Stimulated activated naive B cell treated with anti-CD40 and anti-IgM and Interleukin-4, amounts not matched to agents 10 μg/mL and 1 μg/mL and 100 μg/mL, for 72 hours (primary cell): ENCODE measurements at places on chromosomes 5 and 9.

DNA sequence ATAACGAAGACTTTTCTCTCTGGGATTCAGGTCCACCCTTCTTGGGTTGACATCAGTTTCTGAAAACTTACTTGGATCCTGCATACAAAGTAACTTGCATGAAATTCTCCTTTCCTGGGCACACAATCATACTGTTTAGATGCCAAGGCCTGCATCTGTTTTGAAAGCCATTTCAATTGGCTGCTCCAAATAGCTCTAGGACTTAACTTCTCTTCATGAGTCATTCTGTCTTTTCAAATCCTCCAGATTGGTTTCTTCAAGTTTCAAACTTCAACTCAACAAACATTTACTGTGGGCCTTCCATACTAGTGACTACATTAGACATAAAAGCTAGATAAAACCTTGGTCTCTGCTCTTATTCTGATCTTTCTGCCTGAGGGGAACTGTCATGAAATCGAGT, 54.8 kb upstream of the HMHB1 start:
- no peaks in the 10 kb centered on the region for H3K36me3 ChIP-seq
- no peaks in the 10 kb centered on the region for H3K27me3 ChIP-seq
- no peak for DNase-seq
- H3K27ac ChIP-seq = no peak overlapping the region
- no peak overlapping the region for H3K4me3 ChIP-seq
- H3K4me1 ChIP-seq = no peaks in the 10 kb centered on the region

- DNase-seq = no peak
- H3K36me3 ChIP-seq = peaks cover 19% of the 10 kb centered on the region
- H3K27ac ChIP-seq = no peak overlapping the region
- no peaks in the 10 kb centered on the region for H3K4me1 ChIP-seq
- no peaks in the 10 kb centered on the region for H3K27me3 ChIP-seq
Measured at GRCh38 chr5:77424921-77425320, 67.2 kb downstream of the WDR41 start.

GRCh38 chr9:4220346-4220745, 79.5 kb downstream of the GLIS3 start:
- no peak overlapping the region for H3K4me3 ChIP-seq
- no peak for DNase-seq
- no peak overlapping the region for H3K27ac ChIP-seq

DNA sequence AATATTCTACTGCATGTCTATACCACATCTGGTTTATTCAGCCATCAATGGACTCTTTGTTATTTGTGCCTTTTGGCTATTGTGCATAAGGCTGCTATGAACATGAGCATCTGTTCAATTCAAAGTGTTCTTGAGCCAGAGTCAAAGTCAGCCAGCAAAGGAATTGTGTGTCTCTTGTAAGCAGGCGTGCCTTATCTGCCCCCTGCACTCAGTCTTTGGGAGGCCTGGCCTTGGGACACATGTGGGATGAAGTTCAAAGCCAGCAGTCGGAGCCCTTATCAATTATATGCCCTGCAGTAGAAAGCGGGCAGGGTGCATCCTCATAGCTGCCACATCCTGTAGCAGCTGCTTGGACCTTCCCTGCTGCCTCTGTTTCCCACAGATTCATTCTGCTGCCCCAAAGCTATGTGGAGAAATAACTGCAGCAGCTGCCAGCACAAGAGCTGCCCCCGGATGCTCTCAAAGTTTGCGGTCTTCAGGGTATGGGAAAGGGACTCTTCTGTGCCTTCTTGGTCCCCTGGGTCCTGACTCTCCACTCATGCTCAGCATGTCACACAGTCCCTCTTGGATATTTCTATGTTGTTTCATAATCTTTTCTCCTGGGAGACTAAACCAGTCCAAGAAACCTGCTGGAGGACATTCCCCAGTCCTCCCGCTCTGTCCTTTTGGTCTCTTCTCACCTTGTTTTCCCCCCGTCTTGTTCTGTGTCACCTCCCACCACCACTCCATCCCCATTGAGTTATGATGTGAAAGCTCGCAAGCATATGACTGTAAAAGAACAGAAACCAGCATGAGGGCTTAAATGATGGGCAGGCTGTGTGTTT, 35.9 kb downstream of the STOM start:
- no peak overlapping the region for H3K27ac ChIP-seq
- peaks cover 9% of the 10 kb centered on the region for H3K4me1 ChIP-seq
- peaks cover 21% of the 10 kb centered on the region for H3K36me3 ChIP-seq
- DNase-seq = no peak

DNA sequence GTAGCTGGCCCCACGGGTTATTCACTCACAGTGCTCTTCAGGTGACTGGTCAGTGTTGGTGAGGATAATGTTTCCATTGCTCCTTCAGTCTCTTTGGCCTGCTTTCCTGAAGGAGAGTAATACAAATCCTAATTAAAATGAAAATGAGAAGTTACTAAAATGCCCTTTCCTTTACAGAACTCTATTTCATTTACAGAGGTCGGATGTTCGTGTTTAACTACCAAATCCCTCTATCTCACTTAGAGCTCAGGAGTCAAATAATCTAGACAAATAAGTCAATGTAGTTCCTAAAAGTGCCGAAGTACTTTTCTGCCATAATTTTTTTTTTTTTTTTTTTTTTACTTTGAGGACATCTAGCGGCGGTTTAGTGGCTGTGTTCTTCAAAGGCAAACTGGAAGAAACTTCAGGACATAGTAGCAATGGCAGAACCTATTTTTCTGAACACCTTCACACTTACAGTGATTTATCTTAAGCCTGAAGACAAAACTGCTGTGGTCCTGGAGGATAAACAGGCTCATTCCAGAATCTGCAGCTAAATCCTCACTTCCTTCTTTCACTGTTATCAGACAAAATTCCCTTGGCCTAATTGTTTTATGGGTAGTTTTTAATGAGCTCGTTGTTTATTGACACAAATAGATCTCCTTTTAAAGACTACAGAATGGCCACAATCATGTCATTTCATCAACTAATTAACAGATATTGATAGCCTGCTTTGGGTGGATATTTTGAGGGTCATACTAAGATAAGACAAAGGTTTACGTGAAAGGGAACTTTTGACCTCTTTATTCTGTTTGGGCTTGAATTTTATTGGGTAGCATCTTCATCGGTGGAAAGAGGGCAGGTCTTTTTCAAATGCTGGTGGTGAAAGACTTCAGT, 207.6 kb upstream of the DMRTA1 start:
- no peak overlapping the region for H3K4me3 ChIP-seq
- DNase-seq = no peak
- peak overlapping the region; percentile 70 for H3K27ac ChIP-seq

GRCh38 chr5:92518318-92518904, 1062.6 kb downstream of the NR2F1-AS1 start:
- no peaks in the 10 kb centered on the region for H3K4me1 ChIP-seq
- H3K27me3 ChIP-seq = no peaks in the 10 kb centered on the region
- H3K27ac ChIP-seq = no peak overlapping the region
- no peak overlapping the region for H3K4me3 ChIP-seq

GRCh38 chr9:88974641-88975040, 16.6 kb upstream of the S1PR3 start:
- no peak for DNase-seq
- H3K36me3 ChIP-seq = no peaks in the 10 kb centered on the region

GRCh38 chr9:109474170-109474569, 23.9 kb downstream of the PTPN3 start:
- H3K4me3 ChIP-seq = no peak overlapping the region
- peaks cover 19% of the 10 kb centered on the region for H3K4me1 ChIP-seq
- H3K27me3 ChIP-seq = peaks cover 29% of the 10 kb centered on the region
- DNase-seq = no peak

GRCh38 chr9:136306211-136307208, 2.6 kb upstream of the CCDC187 start:
- H3K4me3 ChIP-seq = no peak overlapping the region
- H3K27me3 ChIP-seq = peaks cover 4% of the 10 kb centered on the region
- H3K4me1 ChIP-seq = peaks cover 5% of the 10 kb centered on the region
- H3K36me3 ChIP-seq = no peaks in the 10 kb centered on the region
- peak overlapping the region; percentile 52 for H3K27ac ChIP-seq

DNA sequence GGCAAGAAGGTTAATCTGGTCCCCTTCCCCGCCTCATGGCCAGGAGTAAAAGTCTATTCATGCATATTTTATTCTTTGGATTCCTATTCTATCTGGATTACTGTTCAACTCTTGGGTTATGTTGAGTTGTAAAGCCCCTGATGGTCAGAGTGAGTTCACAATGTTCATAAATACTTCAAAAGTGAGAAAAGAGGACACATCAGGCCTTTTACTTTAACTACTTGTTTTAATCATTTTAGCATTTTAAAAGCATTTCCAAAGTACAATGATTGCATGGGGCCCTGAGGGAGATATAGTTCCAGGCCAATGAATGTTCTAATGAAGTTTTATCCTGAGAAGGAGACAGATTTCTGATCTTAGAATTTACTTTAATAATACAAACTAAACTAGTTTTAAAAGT, 93.9 kb downstream of the BOD1 start:
- H3K27ac ChIP-seq = no peak overlapping the region
- peaks cover 12% of the 10 kb centered on the region for H3K27me3 ChIP-seq
- no peak overlapping the region for H3K4me3 ChIP-seq
- no peaks in the 10 kb centered on the region for H3K4me1 ChIP-seq
- H3K36me3 ChIP-seq = no peaks in the 10 kb centered on the region

- no peak overlapping the region for H3K27ac ChIP-seq
- no peak overlapping the region for H3K4me3 ChIP-seq
- H3K4me1 ChIP-seq = peaks cover 25% of the 10 kb centered on the region
- no peak for DNase-seq
Measured at GRCh38 chr5:953535-954449, 54.8 kb upstream of the NKD2 start.

- H3K27ac ChIP-seq = no peak overlapping the region
- peaks cover 55% of the 10 kb centered on the region for H3K27me3 ChIP-seq
- H3K4me1 ChIP-seq = peaks cover 21% of the 10 kb centered on the region
- DNase-seq = no peak
Measured at GRCh38 chr5:77957931-77958521, 181.9 kb upstream of the TBCA start.

DNA sequence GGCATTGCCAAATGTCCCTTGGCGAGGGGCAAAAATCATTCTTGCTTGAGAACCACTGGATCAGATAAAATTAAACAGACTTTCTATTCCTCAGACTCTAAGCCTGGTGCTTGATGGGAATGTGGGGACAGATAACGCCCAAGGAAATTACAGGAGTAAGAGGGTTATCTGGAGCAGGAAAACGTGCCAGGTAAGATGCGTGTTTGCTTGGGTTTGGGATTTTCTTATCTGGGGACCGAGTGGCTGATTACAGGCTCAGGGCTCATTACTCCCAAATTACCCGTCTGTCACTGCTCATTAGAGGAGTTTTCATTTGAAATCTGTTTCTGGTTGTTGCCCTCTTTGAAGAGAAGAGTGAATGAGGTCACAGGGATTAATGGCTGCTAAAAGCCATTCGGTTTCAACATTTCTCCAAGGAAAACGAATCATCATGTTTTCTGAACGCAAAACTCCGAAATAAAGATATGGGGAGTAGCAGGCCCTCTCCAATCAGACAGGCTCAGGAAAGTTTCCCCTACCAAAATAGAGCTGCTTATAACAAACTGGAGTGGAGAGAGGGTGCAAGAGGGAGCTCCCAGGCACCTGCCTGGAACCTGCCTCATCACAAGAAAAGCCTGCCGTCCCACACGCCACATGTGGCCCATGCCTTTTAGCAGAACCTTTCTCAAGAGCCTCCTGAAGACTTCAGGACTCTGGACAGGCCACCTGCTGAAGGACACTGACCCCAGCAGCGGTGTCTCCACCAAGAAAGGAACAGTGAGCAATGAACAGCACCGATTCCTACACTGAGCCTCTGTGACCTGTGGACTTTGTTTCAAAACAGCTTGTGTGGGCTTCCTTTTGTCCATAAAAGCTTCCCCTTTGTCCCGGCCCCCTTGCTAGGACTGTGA, 136.4 kb downstream of the ICE1 start:
- H3K27me3 ChIP-seq = peaks cover 9% of the 10 kb centered on the region
- no peak for DNase-seq
- no peaks in the 10 kb centered on the region for H3K4me1 ChIP-seq

DNA sequence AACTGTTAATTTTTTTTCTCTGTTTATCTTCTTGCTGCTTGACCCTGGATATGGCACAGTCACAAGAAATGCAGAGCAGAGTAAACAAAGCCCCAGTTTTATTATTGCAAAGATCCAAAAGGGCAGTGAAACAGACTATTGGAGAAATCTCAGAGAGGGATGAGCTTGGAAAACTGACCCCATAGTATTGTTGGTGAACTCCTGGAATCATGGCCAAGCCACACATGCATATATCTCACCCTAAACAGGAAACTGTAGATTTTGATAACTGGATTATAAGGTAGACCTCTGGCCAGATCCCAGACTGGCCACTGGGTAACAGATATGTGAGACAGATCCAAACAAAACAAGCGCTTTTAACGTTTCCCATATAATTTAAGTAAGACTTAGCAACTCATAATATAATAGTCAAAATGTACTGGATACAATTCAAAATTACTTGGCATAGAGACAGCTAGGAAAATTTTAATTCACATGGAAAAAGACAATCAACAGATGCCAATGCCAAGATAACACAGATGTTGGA, 263.5 kb upstream of the SEMA6A start:
- H3K27ac ChIP-seq = no peak overlapping the region
- no peak overlapping the region for H3K4me3 ChIP-seq
- H3K4me1 ChIP-seq = no peaks in the 10 kb centered on the region
- DNase-seq = no peak

GRCh38 chr5:85533341-85534047, 1084.2 kb upstream of the COX7C start:
- no peak for DNase-seq
- H3K4me3 ChIP-seq = no peak overlapping the region
- H3K4me1 ChIP-seq = no peaks in the 10 kb centered on the region
- no peak overlapping the region for H3K27ac ChIP-seq

GRCh38 chr9:84699984-84700383, 30.5 kb downstream of the NTRK2 start:
- H3K27me3 ChIP-seq = peaks cover 15% of the 10 kb centered on the region
- DNase-seq = no peak
- peaks cover 8% of the 10 kb centered on the region for H3K4me1 ChIP-seq
- H3K36me3 ChIP-seq = no peaks in the 10 kb centered on the region

DNA sequence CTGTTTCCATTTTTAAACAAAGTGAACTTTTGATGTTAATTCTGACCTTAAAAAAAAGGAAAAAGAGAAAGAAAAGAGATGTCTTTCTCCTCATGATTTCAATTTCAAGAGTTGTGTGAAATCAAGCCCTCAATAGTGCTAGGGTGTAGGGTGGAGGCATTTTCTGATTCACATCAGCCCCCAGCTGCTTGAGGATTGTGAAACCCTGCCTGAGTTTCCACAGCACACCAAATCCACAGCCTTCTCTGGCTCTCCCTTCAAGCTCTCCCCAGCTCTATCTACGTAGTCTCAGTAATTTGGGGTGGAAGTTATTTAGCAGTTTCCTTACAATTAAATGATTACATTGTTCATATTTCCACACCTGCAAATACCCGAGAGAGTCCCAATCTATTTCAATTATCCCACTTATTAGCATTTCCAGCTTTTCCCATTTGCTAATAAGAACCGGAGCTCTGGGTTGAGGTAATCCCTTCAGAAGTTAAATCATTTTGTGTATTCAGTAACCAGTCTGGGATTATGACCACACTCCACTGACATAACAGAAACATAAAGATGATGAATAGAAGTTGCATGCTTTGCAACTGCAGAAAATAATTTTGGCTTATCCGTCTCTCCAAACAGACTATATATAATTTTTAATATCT, 54.9 kb downstream of the MTX3 start:
- no peak for DNase-seq
- no peaks in the 10 kb centered on the region for H3K27me3 ChIP-seq
- no peaks in the 10 kb centered on the region for H3K36me3 ChIP-seq
- H3K4me1 ChIP-seq = no peaks in the 10 kb centered on the region
- no peak overlapping the region for H3K27ac ChIP-seq
- no peak overlapping the region for H3K4me3 ChIP-seq

- no peak for DNase-seq
- H3K4me1 ChIP-seq = no peaks in the 10 kb centered on the region
- H3K36me3 ChIP-seq = no peaks in the 10 kb centered on the region
- no peak overlapping the region for H3K27ac ChIP-seq
- H3K27me3 ChIP-seq = no peaks in the 10 kb centered on the region
- H3K4me3 ChIP-seq = no peak overlapping the region
Measured at GRCh38 chr5:12003680-12004079, 99.4 kb upstream of the CTNND2 start.
